ENCODE measurements at places on chromosomes 6 and 20.

DNA sequence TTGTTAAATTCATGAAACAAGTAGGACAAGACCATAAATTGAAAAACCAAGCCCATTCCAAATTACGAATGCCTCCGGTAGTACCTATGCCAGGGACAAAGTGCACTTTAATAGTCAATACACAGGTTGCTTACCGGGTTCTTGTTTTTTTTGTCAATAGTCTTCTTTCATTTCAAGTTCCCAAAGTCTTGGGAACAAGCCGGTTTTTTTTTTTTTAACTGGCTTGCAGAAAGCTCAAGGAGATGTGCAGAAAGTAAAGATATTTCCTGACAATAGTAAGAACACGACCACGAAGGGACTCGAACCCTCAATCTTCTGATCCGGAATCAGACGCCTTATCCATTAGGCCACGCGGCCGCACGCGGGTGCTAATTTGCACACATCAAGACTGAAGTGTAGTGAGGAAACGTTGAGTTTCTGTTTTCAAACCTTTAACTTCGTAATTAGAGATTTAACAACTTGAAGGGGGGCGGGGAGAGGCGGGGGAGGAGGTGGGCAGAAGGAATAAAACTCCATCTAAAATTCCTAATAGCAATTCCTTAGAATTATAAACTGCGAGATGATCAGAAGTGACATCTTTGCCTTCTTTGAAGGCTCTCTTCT is 181.0 kb downstream of the TRIM27 start:
- DNase-seq, result no peak

GRCh38 chr6:7153789-7154188 is 46.0 kb downstream of the RREB1 start:
- no peak for DNase-seq

DNA sequence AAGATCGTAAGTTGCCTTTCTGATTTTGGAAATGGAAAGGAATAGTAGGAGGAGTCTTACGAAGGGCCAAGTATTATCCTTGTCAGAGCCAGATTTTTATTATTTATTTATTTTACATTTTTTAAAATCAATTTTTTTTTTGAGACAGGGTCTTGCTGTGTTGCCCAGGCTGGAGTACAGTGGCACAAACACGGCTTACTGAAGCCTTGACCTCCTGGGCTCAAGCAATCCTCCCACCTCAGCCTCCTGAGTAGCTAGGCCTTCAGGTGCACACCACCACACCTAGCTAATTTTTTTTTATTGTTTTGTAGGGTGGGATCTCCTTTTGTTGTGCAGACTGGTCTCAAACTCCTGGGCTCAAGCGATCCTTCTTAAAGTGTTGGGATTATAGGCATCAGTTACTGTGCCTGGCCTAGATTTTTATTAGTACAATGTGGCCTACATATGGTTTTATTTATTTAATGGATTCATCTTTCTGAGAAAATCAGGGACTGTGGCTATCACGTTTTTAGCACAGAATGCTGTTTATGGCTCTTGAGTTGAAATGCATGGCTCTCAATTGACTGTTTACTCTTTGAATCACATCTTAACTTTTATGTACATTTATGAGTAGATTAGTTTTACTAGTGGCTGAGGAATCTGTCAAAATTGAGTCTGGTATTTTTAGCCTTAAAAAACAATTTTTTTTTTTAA is 16.7 kb downstream of the CDC5L start:
- no peak for DNase-seq

- no peak for DNase-seq
These were observed 14.4 kb downstream of the CCDC167 start for GRCh38 chr6:37485291-37485702.

GRCh38 chr6:154522576-154522975 is 12.1 kb upstream of the CNKSR3 start:
- DNase-seq, result no peak

DNA sequence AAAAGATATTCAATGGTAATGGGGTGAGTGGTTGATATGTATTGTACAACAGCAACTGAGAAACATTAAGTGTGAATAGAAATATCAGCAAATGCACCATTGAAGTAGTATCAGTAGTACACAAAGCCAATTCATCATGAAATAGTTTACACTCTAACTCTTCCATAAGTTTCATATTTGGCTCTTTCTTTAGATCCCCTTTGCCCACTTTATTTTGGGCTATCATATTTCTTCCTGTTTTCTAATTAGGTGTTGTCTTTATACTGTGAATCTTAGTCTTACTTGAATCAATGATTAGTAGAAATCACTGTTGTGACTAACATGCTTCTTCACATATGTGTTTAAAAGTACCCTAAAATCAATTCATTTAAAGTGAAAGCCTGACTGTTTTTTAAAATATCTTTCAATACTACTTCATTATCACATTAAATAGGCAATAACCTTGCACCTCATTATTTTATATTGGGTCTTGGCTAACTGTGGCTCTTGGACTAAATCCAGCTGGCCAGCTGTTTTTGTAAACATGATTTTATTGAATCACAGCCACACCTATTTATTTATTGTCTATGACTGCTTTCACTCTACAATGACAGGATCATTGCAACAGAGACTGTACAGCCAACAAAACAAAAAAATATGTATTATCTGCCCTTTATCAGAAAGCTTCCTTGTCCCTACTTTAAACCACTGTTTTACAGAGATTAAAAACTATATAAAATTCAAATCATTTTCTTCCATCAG is 38.9 kb downstream of the EYS start:
- DNase-seq, result no peak

- no peak for DNase-seq
These were observed 78.9 kb downstream of the SLX4IP start for GRCh38 chr20:10513931-10514575.

DNA sequence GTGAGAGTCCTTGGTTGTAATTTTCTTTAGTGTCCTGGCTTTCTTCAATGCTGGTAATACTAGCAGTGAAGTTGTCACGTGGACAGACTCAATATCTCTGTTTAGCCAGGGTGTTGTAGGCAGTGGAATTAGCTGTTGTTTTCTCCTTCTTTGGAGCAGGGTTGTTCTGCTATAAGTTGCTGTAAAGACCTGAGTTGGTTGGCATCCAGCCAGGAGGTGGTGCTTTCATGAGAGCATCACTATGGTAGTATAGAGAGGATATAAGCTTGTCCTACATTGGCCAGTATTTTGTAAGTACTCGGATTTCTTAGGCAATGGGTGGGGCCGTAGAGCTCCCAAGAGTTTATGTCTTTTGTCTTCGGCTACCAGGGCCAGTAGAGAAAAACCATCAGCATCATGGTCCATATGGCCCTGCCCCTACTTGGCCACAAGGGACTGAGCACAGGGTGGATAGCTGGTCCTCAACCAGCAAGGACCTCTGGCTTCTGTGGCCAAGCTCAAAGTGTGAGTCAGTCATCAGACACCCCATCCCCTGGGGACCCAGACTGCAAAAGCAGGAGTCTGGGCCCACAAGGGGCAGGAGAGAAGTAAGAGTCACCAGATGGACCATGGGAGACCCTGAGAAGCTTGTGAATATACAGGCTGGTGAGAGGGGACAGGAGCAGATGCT is 127.9 kb upstream of the NXT1 start:
- DNase-seq, result no peak

DNA sequence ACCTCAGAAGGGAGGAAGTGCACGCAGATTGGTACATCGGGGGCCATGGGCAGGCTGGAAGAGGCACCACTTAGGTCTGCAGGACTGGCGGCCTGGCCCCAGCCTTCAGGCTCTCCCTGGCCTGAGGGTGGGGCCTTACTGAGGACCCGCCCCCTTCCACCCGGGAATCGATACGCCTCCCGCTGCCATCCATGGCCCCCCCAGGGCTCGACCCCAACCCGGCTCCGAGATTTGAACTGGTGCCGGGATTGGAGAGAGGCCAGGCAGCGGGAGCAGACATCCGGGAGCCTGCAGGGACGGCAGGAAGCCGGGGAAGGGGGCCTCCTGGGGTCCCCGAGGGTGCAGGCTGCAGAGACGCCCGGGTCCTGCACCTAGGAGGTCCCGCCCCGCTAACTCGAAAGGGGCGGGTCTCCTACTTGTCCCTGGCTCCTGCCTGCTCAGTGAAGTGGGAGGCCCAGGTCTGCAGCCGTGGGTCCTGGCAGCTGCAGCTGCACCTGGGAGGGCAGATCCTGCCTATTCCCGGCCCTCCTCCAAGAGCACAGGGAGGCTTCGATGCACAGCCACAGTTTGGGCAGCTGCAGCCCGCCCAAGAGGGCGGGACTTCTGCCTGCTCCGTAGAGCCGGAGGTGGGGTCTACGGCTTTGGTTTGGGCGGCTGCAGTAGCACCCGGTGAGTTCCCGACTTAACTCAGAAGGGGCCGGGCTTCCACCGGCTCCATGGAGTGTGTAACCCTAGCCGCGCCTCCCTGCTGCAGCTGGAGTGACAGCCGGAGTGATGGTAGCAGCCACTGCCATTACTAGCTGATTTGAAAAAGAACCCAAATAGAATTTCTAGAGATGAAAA is 35.2 kb upstream of the TBC1D22B start:
- DNase-seq, result peak; percentile 12

DNA sequence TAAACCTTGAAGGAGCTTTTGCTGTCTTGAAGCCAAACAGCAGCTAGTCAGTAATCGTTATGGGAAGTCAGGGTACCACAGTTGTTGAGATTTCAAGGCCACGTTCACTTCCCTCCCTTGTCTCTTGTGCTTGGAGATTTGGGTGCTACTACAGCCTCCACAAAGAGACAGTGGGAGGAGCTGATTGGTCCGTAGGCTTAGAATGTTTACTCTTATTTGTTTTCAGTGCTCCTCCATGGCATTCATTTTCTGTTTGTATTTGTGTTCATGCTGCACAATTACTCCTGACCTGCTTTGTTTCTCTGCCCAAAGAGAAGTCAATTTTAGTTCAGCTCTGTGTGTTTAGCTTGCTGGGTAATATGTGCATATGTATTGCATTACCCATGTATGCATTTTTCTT is 147.7 kb downstream of the PRL start:
- DNase-seq, result no peak

DNA sequence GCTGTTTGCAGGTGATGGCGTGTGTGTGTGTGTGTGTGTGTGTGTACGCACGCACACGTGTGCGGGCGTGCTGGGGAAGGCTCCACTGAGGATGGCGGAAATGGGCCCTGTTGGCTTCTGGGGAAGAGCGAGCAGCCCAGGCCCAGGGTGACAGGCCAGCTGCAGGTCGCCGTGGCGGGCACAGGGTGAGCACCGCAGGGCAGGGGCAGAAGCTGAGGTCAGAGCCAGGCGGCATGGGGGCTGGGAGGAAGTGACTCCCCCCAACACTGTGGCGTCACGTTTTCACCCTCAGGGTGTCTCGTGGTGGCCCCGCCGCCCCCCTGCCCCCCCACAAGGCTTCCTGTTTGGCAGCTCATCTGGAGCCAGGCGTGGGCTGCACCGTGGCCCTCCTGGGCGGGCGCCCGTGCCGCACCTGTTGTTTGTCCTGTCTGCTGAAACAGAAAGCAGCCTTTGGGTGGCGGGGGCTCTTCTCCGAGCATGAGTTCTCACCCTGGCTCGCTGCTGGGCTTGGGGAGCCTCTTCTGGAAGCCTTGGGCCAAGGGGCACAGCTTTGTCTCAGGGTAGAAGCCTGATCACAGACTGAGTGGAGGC is 7.1 kb downstream of the RBM38 start:
- DNase-seq, result peak; percentile 81
